ENCODE measurements at places on chromosomes 6 and 20.

GRCh38 chr20:49386848-49387580 lies 95.5 kb downstream of the KCNB1 start:
- DNase-seq: no peak

DNA sequence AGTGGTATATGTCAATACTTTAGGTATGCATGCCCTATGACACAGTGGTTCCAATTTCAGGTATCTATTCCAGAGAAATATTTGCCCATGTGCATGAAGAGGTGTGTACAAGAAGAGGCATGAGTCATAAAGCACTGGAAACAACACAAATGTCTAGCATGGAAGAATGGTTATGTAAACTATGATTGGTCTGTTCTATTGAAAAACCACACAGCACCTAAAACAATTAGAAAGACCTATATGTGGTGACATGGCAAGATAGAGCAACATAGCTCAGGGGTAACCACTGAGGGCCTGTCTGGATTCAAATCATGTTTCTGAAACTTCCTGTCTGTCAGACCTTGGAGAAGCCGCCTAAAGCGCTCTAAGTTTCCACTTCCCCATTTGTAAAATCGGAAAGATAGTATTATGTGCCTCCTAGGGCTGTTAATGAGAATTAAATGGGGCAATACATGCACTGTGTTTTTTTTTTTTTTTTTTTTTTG lies 76.0 kb upstream of the SHLD1 start:
- no peak for DNase-seq

DNA sequence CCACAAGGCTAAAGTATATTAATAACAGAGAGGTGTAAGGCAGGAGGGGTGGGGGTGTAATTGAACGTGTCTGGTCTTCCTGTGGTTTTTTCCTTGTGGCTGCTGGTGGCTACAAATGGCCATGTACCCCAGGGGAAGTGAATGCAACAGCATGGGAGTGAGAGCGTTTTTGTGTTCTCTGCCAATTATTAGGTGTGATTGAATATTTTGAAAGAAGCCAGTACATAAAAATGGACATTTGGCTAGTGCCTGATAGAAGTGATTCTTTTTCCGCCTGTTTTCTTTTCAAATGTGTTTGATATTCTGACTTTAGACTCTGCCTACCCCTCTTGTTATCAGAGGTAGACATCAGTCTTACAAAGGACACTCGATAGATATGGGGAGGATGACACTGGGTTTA lies 141.3 kb downstream of the PRL start:
- no peak for DNase-seq

DNA sequence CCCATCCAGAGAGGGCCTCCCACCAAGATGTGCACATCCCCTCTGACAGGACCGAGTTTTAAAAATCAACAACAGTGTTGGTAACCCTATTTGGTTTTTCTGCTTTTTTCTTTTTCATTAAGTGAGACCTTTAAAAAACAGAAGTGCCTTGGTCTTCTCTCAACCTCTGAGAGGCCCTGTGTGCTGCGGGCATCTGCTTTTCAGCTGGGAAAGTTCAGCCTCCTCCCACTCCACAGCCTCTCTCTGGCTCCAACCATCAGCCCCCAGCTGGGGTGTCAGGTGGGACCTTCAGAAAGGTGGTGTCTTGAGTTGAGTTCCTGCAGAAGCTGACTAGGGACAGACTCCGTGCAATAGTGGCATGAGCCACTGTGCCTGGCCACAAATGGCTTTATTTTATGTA lies 64.6 kb upstream of the ZMYND8 start:
- no peak for DNase-seq

Data from CD4-positive, alpha-beta T cell treated with Interleukin-12 subunit alpha and Interleukin-12 subunit beta, for 1 hour (primary cell).